ENCODE measurements at places on chromosomes 11 and 22. TPM values are rescaled to one million over a fixed set of nuclear protein-coding genes. Genes with fewer than 3 reads are reported as not detected.
A peak's percentile ranks its signal among the peaks of the same experiment; 100 is the strongest.

SLCO2B1 gene
- total RNA-seq = 0.26 TPM

SNX32 gene
- total RNA-seq = 6.6 TPM

MUC2 gene
- total RNA-seq = not detected

GRCh38 chr11:117194267-117194666 lies 4.9 kb upstream of the TAGLN start:
- H3K36me3 ChIP-seq = peaks cover 13% of the 10 kb centered on the region
- H3K4me3 ChIP-seq = no peak overlapping the region
- H3K27ac ChIP-seq = no peak overlapping the region
- peaks cover 5% of the 10 kb centered on the region for H3K4me1 ChIP-seq
- no peak for ATAC-seq
- no peaks in the 10 kb centered on the region for H3K27me3 ChIP-seq

DNA sequence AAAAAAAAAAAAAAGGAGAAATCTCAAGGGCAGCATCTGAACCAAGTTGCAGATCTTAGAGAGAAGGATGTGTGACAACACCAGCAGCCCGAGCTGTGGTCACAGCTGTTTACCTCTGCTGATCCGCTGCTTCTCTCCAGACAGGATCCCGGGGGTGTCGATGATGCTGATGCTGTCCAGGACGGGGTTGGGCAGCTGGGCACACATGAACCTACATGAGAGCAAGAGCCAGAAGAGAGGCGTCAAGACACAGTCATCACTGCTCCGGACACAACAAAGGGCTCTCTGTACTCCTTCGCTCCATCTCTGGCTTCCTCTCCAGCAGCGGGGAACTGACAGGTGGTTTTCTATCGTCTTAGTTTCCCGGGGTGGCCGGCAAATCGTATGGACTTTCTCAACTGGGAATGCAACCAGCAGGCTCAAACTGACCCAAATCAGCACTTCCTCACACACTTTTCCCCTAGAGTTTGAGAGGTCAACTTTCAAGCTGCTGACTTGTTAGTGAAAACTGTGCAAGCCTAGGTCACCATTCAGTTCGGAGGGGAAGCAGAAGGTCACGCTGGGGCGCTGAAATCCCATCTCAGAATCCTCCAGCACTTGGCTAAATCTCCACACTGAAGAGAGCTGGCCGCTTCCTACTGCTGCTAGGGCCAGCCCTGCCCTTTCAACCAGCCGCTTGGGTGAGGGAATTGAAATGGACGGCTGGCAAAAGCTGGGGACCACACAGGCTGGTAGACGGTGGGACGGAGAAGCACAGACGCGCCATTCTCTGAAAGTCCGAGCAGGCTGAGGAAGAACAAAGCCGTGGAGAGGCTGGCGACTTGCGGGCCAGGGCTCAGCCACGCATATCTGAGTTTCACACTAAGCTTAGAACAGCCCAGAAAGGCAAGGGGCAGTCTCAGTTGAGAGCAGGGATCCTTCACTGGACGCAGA lies 3.8 kb downstream of the EHD1 start:
- peak overlapping the region; percentile 99 for H3K4me3 ChIP-seq
- peaks cover 53% of the 10 kb centered on the region for H3K4me1 ChIP-seq
- peak overlapping the region; percentile 59 for H3K27ac ChIP-seq

GRCh38 chr22:29773233-29773632 lies 6.1 kb downstream of the UQCR10 start:
- peaks cover 2% of the 10 kb centered on the region for H3K4me1 ChIP-seq
- no peak overlapping the region for H3K27ac ChIP-seq
- no peak for ATAC-seq

GRCh38 chr11:122116591-122116990 lies 576 bp upstream of the BLID start:
- no peaks in the 10 kb centered on the region for H3K4me1 ChIP-seq
- H3K36me3 ChIP-seq = no peaks in the 10 kb centered on the region
- no peak overlapping the region for H3K27ac ChIP-seq
- peaks cover 3% of the 10 kb centered on the region for H3K27me3 ChIP-seq

DNA sequence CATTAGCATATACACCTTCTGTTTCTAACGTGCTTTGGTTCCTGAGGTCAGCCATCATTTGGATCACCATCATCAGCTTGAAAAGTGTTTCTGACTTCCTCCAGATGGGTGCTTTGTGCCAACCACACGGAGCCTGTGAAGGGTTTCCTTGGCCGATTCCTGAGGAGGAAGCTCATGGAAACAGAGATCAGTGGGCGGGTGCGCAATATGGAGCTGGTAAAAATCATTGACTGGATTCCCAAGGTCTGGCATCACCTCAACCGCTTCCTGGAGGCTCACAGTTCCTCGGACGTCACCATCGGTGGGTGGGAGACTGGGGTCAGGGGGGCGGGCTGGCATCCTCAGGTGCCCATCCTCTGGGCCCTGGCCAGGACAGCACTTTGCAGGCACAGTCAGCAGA lies 54.8 kb downstream of the DBX1 start:
- ATAC-seq = no peak
- H3K36me3 ChIP-seq = no peaks in the 10 kb centered on the region
- no peaks in the 10 kb centered on the region for H3K27me3 ChIP-seq

GRCh38 chr22:50189184-50189848 lies 3.6 kb downstream of the TRABD start:
- peaks cover 21% of the 10 kb centered on the region for H3K36me3 ChIP-seq
- H3K27me3 ChIP-seq = no peaks in the 10 kb centered on the region
- peaks cover 6% of the 10 kb centered on the region for H3K4me1 ChIP-seq

DNA sequence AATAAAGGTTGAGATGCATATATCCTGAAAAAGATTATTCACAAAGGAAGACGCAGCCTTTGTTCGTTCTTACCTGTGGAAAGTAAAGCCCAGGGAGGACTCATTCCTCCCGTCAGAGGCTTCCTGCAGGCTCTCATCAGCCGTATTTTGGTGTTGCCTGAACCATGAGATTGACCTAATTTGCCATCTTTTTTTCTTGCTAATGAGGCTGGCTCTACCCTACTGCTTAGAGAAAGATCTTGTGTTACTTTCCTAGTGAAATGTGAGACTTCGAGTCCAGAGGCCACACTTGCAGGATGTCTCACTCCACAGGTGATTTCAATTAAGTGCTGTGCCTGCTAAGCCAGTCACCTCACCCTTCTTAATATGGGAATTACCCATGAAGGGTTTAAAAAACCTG lies 269.9 kb downstream of the NTM start:
- no peak overlapping the region for H3K4me3 ChIP-seq
- ATAC-seq = no peak
- H3K4me1 ChIP-seq = no peaks in the 10 kb centered on the region
